Fibroblast of skin of scalp (primary cell): ENCODE measurements at places on chromosomes 2 and 18.

GRCh38 chr18:34913837-34914661, 127.2 kb upstream of the MAPRE2 start:
- DNase-seq, result peak; percentile 93

GRCh38 chr18:8277270-8277669, 332.0 kb upstream of the RAB12 start:
- DNase-seq, result no peak

GRCh38 chr2:206435742-206436141, 7.6 kb upstream of the ADAM23 start:
- DNase-seq, result no peak

DNA sequence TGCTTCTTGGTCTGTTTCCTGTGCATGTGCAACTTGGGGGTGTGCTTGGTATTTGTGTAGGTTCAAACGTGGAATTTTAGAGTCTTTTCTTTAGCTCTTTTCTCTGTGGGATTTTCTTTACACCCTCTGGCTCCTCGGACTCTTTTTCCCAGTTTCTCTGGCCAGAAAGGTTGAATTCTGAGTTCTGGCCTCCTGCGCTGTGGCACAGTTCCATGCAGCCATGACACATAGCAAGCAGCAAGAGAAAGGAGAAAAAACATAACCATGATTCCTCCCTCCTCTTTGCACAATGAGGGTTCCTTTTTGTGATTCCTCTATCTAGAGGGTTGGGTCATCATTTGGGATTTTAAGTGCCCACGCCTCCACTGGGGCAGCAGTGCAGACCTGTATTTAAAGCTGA, 33.8 kb downstream of the TMEM182 start:
- DNase-seq, result no peak

DNA sequence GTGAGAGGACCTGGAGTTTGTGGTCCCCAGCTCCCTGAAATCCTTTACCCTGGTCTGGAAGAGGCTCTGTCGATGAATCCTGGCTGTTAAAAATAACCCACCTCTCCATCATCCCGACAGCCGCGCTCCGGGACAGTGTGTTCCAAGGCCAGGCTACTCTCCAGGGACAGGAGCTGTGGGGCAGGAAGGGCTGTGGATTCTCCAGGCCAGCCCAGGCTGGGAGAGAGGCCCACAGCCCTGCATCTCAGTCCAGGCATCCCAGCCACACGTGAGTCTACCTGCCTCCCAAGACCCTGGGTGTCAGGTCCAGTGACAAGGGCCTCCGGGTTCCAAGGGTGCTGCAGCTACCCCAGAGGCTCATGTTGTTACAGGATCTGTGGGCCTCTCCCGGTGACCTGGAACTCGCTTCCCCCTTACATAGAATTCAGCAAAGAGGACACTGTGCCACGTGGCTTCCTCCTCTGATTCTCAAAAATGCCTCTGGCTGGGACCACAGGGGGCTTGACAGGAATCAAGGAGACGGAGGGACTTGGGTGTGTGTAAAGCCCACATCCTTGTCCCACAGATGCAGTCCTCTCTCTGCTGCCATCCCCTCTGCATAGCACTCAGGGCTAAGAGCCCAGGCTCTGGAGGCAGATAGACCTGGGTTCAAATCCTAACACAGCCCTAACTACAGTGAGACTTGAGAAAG, 17.3 kb downstream of the ADRA2B start:
- DNase-seq, result no peak

DNA sequence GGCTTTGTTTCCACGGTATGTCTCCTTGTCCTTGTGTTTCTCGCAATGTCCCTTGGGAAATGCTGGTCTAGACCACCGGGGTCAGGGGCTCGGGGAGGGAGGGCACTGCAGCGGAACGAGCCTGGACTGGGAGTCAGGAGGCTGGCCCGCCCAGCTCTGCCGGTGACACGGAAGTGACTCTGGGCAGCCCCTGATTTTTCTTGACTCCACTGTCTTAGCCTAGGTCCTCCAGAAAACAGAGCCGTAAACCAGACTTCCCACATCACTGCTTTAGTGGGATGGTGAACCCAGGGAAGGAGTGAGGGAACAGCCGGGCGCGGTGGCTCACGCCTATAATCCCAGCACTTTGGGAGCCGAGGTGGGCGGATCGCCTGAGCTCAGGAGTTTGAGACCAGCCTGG, 144.2 kb downstream of the ASB1 start:
- no peak for DNase-seq
